ENCODE measurements at places on chromosomes 7 and 10. TPM values are rescaled to one million over a fixed set of nuclear protein-coding genes. Genes with fewer than 3 reads are reported as not detected.

FOXP2 gene
- polyA plus RNA-seq, result 12.7 TPM

GRCh38 chr7:72467237-72467636, 55.1 kb upstream of the CALN1 start:
- DNase-seq, result no peak

KLF14 gene
- polyA plus RNA-seq, result 1.5 TPM

DNA sequence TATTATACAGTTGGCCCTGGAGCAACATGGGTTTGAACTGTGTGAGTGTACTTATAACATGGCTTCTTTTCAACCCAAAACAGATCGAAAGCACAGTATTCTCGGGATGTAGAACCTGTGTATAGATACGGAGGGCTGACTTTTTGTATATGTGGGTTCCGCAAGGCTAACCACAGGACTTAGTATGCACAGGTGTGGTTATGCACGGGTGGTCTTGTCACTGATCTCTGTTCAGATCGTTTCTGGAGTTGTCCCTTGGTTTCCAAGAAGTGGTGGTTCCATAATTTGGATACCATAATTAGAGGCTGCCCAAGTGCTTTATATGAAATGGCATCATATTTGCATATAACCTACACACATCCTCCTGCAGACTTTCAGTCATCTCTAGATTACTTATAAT, 10.9 kb upstream of the BHLHA15 start:
- DNase-seq, result no peak

DNA sequence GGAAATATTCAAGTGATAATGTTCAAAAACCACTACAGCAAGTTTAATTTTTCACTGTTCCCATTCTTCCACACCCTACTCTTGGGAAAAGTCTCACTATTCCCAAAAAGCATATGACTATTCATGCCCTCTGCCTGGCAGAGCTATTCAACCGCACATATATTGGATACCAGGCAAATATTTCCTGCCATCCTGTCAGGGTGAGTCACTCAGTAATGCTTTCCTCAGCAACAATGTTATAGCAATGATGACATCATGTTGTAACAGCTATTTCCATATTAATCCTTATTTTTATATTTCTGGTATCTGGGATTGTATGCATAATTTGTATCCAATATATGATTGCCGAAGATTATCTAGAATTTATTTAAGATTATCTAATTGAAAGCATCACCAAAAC, 114.0 kb upstream of the PLXDC2 start:
- no peak for DNase-seq

DNA sequence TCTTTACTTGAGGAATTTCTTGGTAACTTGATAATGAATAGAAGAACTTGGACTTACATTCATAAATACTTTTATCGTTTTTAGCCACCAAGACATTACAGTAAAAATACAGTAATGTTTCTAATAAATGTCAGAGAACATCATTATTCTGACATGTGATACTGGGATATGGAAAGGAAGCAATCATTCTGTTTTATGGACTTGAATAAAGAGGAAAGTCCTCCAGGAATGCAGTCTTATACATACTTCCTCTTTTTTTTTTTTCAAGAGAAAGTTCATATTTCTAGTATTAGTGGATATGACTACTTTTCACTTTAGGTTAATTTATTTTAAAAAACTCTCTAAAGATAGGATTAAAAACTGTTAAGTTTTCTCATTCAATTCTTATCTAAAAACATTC, 220.0 kb upstream of the SEMA3C start:
- no peak for DNase-seq

GRCh38 chr7:79046061-79046460, 407.4 kb downstream of the MAGI2 start:
- no peak for DNase-seq

DNA sequence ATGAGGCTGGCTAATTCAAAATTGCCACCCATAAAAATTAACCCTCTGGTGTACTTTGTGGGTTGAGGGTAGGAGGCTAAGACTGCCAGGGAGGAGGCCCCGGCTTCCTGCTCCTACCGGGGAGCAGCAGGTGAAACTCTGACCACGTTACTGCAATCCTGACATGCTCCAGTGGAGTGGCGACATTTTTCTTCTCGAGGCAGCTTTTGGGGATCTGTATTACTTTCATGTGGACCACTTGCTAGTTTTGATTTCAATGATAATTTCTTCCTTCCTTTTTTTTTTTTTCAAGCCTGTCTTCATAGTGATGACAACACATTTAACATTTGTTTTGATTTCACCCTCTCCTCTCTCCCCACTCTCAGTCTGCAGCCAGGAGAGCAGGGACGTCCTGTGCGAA, 14.6 kb downstream of the GATA3 start:
- DNase-seq, result no peak

HABP2 gene
- 0.13 TPM for polyA plus RNA-seq

DNA sequence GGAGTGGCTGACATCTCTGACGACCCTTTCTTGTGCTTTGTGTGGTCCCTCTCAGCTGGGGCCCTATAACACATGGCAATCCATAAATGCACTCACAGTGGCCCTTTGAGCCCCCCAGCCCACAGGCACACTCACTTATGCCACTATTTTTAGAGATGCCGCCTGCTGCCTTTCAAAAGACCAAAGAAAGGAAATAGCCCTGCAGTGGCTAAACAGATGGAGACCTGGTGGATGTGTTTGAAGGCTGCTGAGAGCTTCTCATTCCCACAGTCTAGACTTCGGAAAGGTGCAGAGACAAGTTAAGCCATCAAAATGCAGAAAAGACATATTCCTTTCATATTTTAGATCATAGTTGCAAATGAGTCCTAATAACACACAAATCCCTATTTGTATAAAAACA, 42.0 kb upstream of the PDZD8 start:
- DNase-seq, result no peak

DNA sequence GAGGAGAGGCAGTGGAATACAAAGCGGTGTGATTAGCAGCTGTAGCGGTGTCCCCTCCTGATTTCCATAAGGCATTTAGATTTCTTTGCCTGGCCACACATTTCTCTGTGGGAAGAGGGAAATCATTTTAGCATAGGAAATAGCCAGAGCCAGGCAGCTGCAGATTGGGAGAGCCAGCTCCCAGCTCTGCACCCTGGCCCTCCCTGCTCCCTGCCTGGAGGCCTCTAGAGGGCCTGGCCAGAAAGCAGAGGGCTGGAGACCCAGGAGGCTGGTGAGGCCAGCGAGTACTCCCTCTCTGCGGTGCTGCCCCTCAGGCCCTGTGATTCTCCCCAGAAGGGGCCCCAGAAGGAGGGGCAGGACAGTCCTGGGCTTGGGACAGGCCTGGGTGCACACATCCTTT, 85.7 kb downstream of the C10orf105 start:
- DNase-seq, result no peak

GRCh38 chr7:12054830-12055229, 156.3 kb upstream of the TMEM106B start:
- DNase-seq, result no peak

DNA sequence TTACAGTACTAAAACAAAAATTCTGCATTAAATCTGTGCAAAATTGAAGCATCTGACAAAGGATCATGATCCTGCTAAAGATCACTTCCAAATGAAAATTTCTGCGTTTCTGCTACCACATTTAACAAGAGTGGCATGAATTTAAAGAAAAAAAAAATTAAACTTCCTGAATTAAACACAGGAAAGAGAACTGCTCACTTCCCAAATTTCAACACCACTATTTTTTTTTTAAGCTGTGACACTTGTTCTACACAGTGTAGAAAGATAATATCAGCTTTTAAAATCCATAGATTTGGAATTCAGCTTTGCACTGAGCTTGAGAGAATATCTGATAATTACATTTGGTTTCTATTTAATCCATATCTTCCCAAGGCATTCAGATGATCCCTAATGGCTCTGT, 73.6 kb downstream of the EPC1 start:
- no peak for DNase-seq

GRCh38 chr10:11863353-11864109, 40.4 kb downstream of the PROSER2 start:
- no peak for DNase-seq

CNTNAP2 gene
- 5.6 TPM for polyA plus RNA-seq

DNA sequence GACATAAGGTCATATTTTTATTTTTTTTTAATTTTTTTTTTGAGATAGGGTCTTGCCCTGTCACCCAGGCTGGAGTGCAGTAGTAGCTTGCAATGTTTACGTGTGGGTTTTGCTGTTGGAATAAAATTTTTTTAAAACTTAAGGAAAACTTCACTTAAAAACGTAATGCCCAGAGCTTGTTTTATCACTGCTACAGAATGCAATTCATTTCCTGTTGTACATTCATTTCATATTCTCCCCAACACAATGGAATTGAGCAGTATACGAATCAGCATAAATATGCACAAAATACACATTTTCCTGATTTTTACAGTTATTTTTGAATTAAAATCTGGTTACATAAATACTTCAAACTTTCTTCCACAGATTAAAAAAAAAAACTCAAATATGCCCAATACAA, 40.3 kb downstream of the RSU1 start:
- DNase-seq, result no peak

PDCD4 gene
- 141 TPM for polyA plus RNA-seq

- no peak for DNase-seq
These were observed 37.6 kb downstream of the PLXDC2 start for GRCh38 chr10:19853831-19854230.

DNA sequence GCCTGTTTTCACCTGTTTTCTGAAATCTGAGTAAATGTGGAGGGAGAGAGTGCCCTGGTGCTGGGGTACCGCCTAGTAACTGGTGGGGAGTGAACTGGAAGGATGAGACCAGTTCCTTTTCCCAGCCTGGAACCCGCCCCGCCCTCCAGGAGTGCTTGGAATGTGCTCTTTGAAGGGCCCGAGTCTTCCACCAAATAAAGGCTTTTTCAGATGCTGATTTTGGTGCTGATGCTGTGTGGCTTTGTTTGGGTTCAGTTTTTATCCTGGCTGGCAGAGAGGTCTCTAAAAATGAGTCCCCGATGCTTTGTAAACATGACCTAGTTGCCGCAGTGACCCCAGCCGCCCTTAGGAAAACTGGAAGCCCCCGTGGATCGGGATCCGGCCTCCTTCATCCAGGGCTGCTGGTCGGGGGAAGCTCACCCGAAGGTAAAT, 25.9 kb downstream of the FOXK1 start:
- no peak for DNase-seq

BUB3 gene
- 66.0 TPM for polyA plus RNA-seq

DNA sequence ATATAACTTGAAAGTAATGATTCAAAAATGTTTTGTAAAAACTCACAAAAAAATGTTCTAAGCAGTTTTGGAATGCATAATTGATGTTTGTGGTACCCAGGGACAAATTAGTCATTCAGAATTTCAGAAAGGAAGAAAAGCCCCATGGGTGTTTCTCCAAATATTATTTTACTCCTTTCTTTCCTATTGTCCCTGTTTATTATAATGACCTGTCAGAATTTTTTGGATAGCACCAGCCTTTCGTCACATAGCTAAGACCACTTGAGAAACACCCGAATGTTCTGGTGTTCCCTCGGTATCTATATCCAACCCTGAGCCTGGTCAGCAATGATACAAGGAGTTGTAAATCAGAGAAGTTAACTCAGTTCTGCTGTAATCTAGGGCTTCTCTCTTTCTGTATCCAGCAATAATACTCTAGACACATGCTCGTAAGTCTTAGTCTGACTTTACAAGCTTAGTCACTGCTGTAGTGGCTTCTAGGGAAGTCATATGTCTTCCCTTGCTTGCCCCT, 64.8 kb upstream of the MEOX2 start:
- DNase-seq, result peak; percentile 90

DNA sequence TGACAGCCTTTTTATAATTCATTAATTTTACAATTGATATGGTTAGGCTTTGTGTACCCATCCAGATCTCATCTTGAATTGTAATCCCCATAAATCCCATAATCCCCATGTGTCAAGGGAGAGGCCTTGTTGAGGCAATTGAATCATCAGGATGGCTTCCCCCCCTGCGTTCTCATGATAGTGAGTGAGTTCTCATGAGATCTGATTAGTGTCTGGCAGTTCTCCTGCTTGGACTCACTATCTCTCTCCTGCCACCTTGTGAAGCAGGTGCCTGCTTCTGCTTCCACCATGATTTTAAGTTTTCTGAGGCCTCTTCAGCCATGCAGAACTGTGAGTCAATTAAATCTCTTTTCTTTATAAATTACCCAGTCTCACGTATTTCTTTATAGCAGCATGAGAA, 165.7 kb upstream of the GNAI1 start:
- no peak for DNase-seq

- no peak for DNase-seq
These were observed 2.0 kb downstream of the DBF4 start for GRCh38 chr7:87878208-87878735.

DNA sequence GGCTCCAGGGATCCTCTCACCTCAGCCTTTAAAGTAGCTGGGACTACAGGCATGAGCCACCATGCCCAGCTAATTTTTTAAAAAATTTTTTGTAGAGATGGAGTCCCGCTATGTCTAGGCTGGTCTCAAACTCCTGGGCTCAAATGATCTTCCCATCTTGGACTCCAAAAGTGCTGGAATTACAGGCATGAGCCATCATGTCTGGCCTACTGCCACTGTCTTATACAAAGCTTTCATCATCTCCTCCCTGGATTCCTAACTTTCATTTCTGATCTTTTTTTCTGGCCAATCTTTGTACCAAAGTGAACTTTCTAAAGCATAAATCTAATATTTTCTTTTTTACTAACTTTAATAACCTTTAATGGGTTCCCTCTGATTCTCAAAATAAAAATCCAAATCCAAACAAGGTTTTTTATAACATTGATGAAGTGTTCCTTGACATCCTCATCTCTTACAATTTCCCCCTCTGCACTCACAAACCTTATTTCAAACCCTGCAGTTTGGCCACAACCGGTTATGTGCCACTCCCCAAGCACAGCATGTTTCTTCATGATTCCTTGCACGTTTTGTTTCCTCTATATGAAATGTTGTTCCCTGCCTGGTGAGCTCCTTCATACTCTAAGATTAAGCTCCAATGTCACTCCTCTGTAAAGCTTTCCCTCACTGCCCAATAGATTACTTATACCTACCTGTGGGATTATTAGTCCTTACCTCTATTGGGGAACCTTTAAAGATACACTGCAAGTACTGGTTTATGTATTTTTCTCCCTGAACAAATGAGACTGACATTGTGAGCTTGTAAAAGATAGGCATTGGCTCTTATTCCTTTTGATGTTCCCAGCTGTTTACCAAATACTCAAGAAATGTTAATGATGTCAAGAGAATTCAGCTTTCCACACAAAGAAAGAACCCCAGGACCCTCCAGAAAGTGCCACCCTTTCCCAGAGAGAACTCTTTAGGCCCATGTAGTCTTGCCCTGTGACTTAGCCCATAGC, 101.7 kb downstream of the HOXA1 start:
- DNase-seq, result no peak

DNA sequence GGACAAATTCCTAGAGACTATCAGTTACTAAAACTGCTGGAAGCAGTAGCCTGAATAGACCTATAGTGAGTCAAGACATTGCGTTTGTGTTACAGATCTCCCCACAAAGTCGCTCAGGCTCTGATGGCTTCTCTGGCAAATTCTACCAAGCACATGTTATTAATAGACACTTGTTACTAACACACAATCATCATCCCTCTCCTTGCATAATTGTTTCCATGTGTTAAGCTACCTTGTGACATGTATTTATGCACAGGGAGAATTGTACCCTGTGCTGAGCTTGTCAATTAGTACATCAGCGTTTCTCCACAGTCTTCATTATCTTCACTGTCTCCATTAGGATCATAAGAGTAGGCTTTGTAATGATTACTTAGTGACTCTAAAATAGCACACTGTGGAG, 31.2 kb downstream of the DYNC2I1 start:
- DNase-seq, result no peak

AKR1C4 gene
- not detected for polyA plus RNA-seq

- no peak for DNase-seq
These were observed 62.9 kb upstream of the CAMK2B start for GRCh38 chr7:44388089-44388970.

GRCh38 chr7:79868010-79868409, 266.6 kb upstream of the GNAI1 start:
- peak; percentile 20 for DNase-seq

- DNase-seq, result no peak
These were observed 28.2 kb upstream of the ANK3 start for GRCh38 chr10:60417901-60418300.
